Activated CD8-positive, alpha-beta memory T cell treated with anti-CD3 and anti-CD28 coated beads for 1 hour (primary cell): ENCODE measurements at places on chromosomes 3 and 15.

DNA sequence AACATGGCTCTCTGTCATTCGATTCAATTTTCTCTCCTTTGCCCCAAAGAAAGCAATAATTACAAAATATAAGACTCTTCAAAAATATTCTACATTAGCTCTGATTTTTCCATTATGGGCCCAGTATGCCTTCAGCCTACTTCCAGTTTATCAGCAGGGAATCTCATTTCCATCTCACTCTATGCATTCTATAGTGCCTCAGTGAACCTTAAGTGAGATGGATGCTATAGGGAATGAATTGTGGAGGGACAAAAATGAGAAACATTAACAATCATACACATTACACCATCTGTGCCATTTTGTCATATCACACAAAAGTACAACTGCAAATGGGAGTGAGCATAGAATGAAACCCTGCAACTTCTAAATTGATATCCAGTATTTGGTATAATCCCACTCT, 50.7 kb upstream of the TSPAN3 start:
- no peak for DNase-seq

- DNase-seq = no peak
These were observed 60.1 kb upstream of the AP4E1 start for GRCh38 chr15:50848349-50848748.

GRCh38 chr3:196602673-196603072, 34.2 kb downstream of the FBXO45 start:
- no peak for DNase-seq

- DNase-seq = no peak
These were observed 41.1 kb upstream of the SRGAP3 start for GRCh38 chr3:9290566-9290965.

GRCh38 chr15:70463453-70463834, 299.9 kb downstream of the UACA start:
- no peak for DNase-seq

- DNase-seq = no peak
These were observed 792 bp downstream of the GABPB1 start for GRCh38 chr15:50353975-50354837.

DNA sequence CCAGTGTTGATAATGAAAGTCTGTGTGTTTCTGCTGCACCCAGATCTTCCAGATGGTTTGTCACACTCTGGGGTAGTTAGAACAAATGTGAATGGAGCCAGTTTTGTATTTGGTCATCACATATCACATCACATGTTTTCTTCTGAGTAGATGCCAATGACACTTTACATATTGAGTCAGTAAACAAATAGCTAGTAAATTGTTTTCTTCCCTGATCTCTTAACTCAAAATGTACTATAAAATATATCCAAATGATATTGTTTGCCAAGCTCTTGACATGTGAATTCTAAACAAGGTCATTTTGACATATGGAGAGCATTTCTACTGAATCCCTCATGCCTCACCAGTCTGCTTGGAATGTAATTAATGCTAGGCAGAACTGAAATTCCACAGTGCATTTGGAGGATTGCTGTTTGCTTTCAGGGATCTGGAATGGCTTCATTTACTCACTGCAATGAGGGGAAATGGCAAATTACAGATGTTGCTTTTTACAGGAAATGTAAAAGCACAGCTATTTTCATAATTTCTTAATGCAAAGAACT, 45.0 kb downstream of the PDHB start:
- DNase-seq = no peak

GRCh38 chr3:66816090-66816761, 181.9 kb upstream of the KBTBD8 start:
- DNase-seq = no peak

- no peak for DNase-seq
These were observed 46.9 kb downstream of the ANKRD28 start for GRCh38 chr3:15750879-15751278.

- DNase-seq = no peak
These were observed 159.6 kb downstream of the GREM1 start for GRCh38 chr15:32877252-32878019.

- no peak for DNase-seq
These were observed 126.0 kb downstream of the FMN1 start for GRCh38 chr15:33068511-33068990.

GRCh38 chr3:143158014-143158988, 38.7 kb downstream of the CHST2 start:
- no peak for DNase-seq

DNA sequence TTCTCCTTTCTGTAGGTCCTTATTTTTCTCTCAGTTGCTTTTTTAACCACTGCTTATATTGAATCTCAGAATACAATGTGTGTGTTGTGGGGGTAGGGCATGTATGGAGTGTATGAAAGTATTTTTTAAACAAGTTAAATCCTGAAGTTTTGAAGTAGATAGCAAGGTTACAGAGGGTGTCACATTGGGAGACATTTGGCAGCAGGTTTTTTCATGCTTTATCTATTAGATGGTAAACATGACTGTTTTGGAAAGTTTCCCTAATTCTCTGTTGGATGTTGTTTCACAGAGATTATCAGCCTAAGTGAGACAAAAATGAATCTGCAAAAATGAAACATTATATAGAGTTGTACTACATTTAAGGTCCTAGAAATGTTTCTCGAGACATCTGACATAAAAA, 190.6 kb upstream of the ARPP21 start:
- DNase-seq = no peak

DNA sequence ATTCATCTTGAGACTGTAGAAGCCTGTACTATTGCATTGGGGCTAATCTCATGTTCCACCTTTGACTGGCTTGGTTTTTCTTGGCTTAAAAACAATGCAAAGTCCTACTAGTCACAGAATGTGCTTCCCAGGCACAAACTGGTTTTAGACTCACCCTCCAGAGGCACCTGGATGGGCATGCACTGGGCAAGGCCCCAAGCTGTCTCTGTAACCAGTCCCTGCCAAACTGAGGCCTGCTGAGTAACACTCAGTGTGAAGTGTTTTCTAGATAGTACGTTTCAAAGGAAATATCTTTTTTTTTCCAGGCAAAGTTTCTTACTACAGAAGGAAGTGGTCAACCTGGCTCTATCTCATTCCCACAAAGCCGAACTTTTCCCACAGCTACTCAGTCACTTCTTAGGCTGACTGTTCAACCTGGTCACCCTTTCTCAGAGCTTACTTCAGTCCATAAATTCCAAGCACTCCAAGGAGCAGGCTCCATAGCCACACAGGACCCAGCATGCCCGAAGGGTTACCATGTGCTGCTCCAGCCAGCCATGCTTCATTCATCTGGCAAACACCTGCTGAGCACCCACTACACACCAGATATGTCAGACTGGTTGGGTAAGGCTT, 57.4 kb downstream of the NPTN start:
- no peak for DNase-seq

GRCh38 chr15:73637527-73637926, 4.3 kb upstream of the NPTN start:
- no peak for DNase-seq

DNA sequence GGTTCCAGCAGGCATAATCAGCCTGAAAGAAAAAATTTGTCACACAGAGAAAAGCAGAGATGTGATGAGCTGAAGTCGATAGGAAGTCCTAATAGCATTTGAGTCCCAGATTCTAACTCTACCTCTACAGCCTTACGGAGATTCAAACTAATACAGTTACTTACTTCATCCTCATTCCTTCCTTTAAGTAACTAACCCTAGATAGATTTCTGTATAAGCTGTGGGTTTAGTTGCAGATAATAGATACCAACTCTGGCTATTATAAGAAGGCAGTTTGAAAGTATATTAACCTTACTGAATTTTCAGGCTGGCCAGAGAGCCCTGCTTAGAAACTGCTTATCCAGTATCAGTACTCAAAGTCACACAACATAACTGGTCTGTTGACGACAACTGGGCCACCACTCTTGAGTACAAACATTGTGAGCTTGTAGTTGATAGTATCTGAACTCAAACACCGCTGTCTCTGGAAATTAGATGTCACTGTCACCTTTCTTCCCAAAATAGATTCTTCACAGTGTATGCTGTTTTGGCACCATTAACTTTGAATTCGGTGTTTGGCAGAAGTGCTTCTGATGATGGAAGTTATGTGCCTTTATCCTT, 484.3 kb downstream of the DIPK2A start:
- DNase-seq = no peak

DNA sequence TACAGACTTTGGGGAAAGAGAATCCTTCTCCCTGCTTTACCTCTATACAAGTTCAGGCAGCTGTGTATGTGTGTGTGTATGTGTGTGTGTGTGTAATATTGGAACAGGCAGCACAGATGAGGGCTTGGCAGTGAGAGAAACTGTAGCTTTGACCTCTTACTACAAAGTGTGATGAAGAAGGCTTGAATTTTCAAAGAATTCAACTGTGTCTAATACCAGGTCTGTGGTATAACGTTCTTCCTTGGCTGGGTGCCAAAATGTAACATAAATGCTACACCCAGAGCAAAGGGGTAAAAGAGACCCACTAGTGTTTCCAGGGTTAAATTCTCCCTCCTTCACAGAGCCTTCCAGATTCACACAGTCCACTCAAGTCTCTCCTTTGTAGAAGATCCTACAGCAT, 51.1 kb downstream of the CHST2 start:
- DNase-seq = no peak

DNA sequence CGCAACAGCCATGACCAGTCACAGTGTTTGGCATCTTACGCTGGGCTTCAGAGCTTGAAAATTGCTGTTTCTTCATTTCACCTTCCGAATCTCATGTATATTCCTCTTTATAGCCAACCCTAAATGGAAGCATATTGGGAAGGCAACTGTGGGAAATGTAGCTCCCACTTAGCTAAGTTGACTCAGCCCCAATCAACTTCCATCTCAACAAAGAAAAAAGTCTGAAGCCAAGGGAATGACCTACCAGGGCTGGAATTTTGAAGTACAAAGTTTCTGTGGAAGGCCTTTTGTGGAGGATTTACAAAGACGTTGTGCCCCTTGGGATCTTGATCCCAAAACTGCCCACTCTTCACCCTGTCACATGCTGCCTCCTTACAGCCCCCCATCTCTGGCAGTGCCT, 85.2 kb upstream of the OXTR start:
- no peak for DNase-seq

DNA sequence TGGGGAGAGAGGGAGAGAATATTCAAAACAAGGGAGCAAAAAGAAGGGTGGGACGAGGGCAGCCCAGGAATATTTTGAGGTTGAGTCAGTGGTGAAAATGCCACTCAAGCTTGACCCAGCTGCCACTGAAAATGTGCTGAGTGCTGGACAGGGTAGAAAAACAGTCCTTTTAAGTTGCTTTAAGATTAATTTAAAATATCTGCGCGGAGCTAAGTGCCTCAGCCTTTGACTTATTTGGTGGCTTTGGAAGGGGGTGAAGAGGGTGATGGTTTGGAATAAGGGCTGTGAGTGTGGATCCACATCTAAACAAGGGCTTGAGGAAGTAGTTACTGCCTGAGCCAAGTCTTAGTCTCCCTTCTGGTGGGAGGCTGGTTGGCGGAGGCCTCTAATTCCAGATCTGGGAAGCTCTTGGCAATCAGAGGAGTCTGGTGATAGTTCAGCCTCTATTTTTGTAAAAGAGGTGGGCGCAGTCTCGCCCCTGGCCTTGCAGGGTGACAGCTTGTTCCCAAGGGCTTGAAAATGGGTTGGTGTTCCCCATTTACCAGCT, 280.8 kb upstream of the ROPN1 start:
- DNase-seq = no peak

DNA sequence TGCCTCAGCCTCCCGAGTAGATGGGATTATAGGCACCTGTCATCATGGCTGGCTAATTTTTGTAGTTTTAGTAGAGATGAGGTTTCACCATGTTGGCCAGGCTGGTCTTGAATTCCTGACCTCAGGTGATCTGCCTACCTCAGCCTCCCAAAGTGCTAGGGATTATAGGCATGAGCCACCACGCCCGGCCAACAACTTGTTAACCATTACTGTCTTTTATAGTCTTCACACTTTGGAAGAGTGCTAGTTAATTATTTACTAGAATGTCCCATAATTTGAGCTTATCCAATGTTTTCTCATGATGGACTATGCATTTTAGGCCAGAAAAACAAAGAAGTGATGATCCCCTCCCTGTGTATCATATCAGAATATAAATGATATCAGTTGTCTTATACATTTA, 288.6 kb upstream of the CBLB start:
- no peak for DNase-seq

- no peak for DNase-seq
These were observed 46.5 kb upstream of the LIMD1 start for GRCh38 chr3:45547764-45548680.

- no peak for DNase-seq
These were observed 86.7 kb upstream of the OXTR start for GRCh38 chr3:8856071-8856470.

DNA sequence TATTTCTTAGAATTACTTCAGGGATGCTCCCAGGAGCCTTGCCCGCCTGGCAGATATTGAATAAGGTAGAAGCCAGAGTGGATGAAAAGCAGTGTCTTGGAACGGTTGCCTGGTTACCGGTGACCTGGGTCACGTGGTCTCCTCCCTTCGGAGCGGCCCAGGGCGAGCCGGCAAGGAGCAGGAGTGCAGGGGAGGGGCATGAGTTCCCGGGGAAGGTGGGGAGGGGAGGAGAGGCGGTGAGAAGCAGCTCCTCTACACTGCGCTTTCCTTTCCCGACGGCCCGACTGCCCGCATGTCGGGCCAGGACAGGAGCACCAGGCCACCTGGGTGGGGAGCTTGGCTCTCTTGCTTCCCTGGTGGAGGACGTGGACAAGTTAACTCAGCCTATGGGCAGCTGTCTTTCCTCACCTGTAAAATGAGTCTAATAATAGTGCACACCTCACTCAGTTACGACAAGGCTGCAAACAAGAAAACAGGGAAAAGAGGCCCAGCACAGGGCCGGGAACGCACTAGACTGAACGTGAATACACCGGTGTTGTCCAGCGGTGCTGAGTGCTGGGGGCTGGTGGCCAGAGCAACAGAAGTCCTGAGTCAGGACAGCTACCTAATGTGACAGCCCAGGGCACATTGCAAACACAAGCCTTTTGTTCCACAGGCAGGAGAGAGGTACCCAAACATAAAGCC, 198.3 kb downstream of the ADAMTS9 start:
- DNase-seq = no peak
